Stimulated activated CD4-positive, alpha-beta T cell treated with anti-CD3 and anti-CD28 coated beads, Interleukin-1b, Interleukin-23, amount 100 ng/mL, for 48 hours (primary cell): ENCODE measurements at places on chromosomes 12 and 14.

- no peak for DNase-seq
These were observed 1.1 kb downstream of the WDR20 start for GRCh38 chr14:102140750-102141145.

DNA sequence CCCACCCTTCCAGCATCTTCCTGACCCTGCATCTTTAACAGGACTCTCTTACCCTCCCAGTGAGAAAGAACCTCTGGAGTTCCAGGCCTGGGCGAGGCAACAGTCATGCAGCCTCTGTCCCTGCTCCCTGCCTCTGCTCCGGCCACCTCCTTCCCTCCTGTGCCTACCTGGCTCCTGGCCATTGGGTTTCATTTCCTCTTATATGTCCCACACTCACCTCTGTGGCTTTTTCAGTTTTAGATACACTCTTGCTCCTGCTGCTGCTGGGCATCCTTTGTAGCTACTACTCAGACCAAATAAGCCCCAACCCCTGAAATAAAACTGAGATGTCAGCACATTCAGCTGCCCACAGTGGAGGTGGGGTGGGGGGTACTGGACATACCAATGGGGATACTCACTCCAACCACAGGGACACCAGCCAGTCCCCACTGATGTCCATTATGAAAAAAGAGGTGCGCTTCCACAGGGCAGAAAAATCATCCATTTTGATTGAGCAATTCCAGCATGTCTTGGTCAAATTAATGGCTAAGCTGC lies 99.1 kb upstream of the NRXN3 start:
- no peak for DNase-seq

DNA sequence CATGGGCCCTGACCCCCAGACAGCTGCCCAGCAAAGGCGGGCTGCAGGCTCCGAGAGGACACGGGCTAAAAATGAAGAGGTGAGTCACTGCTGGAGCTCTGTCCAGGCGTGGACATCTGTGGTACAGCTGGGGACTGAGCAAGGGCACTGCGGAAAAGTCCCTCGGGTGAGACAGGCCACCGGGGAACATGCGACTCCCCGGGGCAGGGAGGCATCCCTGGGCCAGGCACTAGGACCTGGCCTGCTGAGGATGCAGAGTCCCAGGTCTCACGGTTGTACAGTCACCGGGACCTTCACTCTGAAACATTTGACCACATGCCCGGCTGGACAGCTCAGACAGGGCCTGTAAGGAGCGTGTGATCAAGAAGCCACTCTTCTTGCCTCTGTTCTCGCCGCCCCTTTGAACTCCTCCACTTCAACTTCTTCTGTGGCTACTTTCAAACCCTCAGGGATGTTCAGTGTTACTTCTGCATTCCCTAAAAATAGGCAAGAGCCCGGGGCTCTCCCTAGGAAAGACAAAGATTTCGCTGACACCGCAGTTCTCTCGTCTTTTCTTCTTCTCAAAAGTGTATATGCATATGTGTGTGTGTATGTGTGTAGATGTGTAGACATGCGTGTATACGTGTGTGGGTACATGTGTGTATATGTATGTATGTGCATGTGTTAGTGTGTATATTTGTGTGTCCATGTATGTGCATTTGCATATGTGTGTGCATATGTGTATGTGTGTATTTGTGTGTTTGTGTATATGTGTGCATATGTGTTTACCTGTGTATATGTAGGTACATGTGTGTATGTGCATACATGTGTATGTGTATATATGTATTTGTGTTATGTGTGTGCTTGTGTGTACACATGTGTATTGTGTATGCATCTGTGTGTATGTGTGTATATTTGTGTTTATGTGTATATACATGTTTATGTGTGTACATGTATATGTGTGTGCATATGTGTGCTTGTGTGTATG lies 5.0 kb upstream of the RFLNA start:
- no peak for DNase-seq

GRCh38 chr14:83992857-83993256 lies 1537.1 kb upstream of the FLRT2 start:
- DNase-seq: no peak

- DNase-seq: no peak
These were observed 319.5 kb downstream of the TMEM117 start for GRCh38 chr12:44155358-44155757.

- DNase-seq: no peak
These were observed 157.9 kb downstream of the ZNF664 start for GRCh38 chr12:124130691-124131591.
